ENCODE measurements at places on chromosomes 1 and 21. TPM values are rescaled to one million over a fixed set of nuclear protein-coding genes. Genes with fewer than 3 reads are reported as not detected.

GRCh38 chr1:245556057-245556456 lies 401.3 kb downstream of the KIF26B start:
- DNase-seq: no peak

The SLC2A5 gene
- total RNA-seq: 0.35 TPM

DNA sequence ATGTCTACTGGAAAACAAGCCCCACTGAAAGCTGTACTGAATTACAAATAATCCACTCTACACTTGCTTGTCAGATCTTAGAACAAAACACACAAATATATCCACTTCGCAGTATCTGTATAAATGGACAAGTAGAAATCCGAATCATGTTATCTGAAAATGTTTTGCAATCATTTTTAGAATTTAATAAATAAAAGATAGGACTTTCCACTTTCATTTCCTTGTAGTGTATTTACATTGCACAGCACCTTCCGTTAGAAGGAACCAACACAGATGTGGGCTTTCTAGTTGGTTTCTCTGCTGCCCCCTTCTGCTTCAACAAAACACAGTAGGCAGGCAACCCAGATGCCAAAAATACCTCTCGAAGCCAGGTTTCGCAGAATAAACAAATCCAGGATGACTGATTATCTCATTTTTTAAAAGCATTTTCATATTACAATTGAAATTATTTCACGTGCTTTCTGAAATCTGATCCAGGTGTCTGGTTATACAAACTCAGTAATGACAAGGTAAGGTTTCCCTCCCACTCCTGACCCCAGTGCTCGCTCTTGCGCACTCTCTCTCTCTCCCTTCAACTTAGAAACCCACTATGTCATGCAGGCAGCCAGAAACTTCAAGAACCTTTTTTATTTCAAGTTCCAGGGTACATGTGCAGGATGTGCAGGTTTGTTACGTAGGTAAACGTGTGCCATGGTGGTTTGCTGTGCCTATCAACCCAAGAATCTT lies 389.9 kb downstream of the SMYD3 start:
- DNase-seq: no peak

GRCh38 chr1:17207046-17207445 lies 2.1 kb downstream of the PADI1 start:
- DNase-seq: no peak

DNA sequence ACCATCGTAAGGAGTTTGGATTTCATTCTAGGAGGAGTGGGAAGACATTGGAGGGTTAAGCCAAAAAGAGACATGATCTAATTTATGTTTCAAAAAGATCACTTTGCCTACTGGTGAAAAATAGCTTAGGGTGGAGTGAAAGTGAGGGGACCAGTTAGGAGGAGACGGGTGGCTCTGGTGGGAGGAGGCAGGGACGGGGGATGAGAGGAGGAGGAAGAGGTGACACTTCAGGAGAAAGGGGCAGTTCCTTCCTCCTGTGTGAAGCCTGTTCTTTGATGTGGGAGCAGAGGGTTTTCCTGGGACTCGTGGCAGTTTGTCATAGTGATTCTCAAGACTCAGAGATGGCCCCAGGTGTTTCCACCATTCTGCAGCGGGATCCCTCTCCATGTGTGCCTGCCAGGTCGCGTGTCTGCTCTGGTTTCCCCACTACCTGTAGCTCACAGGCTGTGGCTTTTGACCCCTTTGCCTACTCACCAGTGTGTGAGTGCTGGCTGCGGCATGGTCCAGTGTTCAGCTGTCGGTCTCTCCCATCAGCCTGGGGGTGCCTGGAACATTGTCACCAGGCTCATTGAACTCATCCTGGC lies 102.4 kb downstream of the CNIH3 start:
- no peak for DNase-seq

DNA sequence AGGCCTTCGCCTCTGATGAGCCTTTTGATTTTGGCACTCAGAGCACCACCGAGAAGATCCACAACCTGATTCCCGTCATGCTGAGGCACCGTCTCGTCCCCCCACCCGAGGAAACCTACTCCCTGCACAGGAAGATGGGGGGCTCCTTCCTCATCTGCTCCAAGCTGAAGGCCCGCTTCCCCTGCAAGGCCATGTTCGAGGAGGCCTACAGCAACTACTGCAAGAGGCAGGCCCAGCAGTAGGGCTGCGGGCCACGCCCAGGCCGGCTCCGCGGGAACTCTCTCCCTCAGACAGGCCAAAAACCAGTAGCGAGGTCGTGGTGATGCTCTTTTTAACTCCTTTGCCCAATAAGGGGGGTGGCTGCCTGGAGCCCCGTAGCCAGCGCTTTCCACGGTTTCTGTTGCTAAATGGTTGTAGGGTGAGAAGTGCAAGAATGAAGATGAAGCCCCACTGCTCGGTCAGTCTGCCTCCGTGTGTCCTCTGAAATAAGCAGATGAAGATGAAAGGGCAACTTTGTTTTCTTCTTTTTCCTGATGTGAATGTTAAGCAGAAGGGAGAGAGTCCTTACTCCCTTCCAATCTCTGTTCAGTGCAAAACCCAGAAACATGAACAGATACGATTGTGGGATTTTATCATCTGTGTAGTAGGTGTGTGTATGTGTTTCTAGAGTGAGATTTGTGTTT lies 46.5 kb downstream of the COQ8A start:
- no peak for DNase-seq

The PTPRF gene
- total RNA-seq: 290 TPM

GRCh38 chr1:3231826-3232225 lies 162.8 kb downstream of the PRDM16 start:
- DNase-seq: no peak

DNA sequence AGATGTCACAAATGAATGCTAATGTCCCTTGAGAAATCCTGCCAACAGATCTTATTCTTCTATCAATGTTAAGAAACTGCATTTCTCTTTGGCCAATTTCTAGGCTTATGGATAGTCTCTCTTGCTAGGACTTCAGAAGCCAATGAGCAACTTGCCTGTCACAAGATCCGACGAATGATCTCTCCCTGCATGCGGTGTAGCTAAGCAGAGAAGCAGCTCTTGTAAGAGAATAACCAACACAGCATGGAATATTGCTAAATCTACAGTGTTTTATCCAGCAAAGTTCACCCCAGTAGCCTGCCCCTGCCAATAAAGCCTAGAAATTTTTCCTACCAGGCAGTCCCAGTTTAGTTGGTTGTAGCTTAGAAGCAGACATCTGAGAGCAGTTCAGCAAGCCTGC lies 2.1 kb upstream of the SLC44A5 start:
- no peak for DNase-seq

GRCh38 chr1:3594706-3595377 lies 16.5 kb downstream of the MEGF6 start:
- DNase-seq: no peak

The OR2L13 gene
- not detected for total RNA-seq

GRCh38 chr1:1237874-1238701 lies 6.1 kb downstream of the B3GALT6 start:
- no peak for DNase-seq

DNA sequence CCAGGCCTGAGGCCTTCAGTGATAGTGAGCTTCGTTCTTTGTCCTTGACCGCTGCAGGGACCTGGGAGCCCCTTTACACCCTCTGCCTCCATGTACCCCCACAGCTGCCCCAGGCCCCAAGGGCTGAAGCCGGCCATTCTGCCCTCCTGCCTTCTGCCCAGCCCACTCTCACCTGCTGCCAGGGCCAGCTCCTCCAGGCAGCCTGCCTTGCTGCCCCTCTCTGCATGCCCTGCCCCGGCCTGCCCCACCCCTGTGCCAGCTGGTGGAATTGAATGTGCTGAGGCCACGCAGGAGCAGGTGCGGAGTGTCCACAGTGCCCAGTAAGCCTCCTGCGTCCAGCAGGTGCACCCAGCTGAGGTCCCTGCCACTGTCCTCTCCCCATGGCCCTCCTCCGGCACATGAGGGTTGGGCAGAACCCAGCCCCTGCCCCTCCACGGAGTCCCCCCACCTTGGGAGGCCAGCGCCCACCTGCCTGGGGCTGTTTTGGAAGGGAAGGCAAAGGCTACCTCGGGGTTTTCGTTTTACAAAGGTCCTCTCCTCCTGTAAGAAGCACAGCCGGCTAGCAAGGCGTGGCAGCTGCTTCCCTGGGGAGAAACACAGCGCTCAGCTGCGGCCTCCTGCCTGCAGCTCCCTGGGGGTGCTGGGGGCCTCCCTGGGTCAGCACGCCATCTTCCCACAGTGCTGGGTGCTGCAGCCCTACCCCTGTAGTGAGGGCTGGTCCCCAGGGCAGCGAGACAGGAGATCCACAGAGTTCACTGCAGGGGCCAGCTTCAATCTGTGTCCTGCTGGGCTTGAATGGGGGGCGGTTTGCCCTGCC lies 21.0 kb downstream of the MMEL1 start:
- no peak for DNase-seq

DNA sequence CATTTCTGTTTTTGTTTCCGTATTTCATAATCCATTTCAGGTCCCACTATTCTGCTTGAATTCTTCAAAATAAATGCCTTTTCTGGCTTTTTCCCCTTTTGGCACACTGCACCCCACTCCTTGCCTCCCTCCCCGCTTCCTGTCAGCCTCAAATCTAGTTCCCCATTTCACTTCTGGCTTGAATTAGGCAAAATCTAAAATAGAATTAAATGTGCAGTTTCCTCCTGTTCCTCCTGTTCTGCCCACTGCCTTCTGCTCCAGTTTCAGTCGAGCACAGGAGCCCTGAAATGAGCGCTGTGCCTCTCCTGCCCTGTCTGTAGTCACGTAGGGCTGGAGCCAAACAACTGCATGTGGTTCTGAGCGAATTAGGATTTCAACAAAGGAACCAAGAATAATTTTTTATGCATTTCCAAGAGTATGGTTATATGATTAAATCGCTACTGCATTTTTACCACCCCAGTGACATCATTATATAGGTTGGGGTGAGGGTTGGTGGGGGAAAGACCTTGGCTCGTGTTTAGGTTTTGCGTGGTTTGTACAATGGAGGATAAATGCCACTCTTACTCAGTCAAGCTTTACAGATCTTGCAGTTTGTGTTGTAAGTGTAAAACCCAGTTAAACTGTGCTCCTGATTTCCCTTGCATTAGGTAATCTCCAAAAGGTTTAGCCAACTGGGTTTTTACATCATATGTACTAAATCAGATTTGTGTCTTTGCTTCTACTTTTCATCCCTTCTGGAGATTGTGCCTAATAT lies 114.9 kb downstream of the VPS13D start:
- no peak for DNase-seq

All from left lobe of liver (tissue), 2 donors.